ENCODE measurements at places on chromosomes 7 and 10.

DNA sequence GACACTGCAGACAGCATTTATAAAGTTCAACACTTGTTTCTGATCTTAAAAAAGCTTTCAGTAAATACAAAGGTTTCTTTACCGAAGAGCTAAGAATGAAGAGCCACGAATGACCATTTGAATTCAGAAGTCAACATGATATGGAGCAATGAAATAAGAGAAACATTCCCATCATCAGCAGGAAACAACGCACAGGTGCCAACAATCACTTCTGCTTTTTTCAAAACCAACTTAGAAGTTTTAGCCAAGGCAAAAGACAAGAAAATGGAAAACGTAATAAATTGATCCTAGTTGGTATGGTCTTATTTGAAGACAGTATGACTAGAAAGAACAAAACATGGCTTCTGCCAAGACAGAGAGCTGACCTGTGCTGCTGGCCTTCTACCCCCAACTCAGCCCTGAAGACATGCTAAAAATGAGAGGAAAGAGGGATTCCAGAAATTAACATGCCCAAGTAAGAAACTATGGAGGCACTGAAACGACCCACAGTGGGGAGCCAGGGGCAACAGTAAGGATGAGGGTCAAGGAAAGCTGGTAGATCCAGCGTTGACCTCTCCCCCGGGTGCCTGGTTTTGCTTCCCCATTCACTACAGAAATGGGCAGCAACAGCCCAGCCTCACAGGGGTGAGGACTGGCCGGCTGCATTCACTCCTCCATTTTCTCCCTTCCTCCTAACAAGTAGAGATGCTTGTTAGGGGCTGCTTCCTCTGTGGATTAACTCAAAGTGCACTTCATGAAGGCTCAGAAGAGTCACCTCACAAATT, 30.1 kb downstream of the VPS41 start:
- no peak for DNase-seq

DNA sequence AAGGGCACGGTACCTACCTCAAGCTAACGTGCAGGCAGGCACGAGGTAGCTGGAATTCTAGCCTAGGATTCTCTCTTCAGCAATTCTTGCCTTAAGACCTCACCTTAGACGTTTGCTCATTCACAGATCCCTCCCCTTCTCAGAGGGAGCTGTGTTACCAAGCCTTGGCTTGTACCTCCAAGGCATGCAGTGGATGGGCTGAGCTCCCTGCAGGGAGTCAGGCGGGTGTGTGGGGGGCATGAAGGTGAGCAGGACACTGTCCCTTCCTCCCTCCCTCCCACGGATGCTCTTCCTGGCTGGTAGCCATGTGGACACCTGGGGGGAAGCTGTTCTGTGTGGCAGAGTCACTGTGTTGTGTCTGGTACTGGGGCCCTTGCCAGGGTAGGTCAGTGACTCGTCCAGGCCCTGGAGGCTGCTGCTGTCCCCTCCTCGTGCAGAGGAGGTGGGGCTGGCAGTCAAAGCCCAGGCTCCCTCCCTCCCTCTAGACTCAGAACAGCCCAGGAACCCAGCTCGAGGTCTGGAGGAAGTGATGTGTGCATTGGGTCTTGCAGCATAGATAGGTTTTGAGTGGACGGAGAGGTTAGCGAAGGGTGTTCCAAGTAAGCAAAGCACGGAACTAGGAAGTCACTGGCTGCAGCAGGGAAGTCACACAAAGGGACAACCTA, 222.2 kb upstream of the SH2B2 start:
- no peak for DNase-seq

DNA sequence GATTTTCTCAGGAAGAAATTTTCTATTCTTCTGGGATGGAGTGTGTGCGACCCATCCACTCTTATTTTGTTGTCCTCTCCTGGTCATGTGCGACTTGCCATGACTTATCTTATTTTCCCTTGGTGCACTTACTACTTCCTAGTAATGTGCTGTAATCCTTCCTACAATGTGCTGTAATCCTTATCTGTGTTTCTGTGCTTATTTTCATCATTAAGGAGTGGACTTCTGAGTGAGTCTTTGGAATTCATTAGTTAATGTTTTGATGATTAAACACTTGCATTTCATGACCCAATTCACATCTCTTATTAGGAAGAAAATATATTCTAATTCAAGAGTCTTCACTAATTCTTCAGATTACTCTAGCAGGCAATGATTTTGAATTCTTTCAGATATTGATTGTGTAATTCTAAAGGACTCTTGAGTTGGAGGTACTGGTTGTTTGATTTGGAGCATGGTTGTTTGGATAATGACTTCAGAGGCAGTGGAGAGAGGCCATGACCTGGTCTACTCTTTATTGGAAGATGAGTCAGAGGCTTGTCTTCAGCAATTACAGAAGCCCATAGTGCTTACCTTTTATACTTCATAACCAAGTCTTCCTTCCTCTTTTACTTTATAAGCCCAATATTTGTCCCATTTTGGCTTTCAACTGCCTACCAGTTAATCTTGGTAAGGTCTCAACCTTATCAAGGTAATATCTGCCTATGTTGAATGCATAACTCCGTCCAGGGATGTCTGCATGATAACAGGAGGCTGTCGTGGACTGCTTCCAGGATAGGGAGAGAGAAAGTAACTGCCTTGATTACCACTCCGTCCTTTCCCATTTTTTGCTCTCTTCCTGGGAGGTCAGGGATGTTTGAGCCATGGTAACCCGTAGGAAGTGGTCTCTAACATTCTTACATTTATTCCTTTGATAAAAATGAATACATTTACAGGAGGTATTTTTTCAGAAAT, 278.3 kb upstream of the SP8 start:
- DNase-seq, result no peak

DNA sequence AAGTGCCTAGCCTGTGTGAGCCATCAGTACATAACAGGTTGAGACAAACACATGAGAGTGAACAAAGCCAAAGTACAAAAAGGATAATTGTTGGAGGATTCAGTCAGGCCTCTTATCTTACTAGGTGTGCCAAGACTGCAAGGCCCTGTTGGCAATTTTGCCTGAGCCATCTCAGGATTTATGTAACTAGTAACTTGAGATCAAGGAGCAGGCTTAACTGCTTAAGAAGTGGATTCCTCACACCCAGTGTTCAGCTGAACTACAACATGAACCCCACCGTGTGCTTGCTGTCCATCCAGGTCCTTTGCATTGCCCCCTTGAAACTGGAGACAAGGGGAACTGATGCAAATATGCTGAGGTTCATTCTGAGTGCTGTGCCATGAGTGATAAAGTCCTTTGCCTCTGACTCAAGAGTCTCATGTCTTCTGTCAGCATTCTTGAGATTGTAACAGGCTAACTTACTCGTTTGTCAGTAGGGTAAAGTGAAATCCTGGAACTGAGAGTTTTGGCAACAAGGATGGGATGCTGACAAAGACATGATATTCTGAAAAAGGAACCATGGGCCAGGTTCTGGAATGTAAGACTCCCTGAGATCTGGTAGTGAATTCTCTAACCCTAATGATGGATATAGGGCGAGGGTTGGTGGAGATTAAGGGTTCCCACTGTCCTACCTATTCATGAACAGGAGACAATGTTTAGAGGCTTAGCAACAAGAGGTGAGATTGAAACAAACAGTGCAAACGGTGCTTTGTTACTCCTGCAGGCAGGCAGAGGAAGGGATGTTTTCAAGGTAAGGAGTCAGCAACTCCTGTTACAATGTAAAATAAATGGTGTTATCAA, 44.1 kb upstream of the GATAD1 start:
- no peak for DNase-seq

DNA sequence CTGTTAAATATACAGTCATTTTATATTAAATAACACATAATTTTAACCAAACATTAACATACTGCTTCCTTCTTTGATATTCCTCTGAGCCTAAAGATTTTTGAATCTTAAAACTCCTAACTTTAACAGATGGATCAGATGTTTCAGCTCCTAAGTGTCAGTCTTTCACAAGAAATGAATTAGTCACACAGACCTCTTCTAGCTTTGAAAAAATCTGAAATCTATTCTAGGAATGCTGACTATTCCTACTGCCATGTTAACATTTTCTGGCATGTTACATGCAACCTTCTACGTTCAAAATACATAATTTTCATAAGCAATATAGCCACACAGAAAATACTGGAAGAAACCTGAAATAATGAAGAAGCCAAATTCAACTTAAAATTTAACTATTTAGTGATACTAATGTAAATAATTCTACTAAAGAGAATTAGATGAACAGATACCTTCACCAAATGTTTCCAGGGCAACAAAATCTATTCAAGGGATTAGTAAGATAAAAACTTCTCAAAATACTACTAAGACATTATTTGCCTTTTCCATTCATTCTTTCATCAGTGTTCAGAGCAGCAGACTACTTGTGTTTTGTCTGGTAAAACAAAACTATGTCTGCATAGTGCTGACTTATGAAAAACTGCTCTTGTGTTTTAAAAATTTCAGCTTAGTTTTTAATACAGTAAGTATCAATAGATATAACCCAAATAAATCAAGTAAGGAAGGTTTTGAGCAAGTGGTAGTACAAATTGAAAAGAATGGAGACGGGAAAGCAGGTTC, 9.2 kb downstream of the JMJD1C start:
- DNase-seq, result no peak

DNA sequence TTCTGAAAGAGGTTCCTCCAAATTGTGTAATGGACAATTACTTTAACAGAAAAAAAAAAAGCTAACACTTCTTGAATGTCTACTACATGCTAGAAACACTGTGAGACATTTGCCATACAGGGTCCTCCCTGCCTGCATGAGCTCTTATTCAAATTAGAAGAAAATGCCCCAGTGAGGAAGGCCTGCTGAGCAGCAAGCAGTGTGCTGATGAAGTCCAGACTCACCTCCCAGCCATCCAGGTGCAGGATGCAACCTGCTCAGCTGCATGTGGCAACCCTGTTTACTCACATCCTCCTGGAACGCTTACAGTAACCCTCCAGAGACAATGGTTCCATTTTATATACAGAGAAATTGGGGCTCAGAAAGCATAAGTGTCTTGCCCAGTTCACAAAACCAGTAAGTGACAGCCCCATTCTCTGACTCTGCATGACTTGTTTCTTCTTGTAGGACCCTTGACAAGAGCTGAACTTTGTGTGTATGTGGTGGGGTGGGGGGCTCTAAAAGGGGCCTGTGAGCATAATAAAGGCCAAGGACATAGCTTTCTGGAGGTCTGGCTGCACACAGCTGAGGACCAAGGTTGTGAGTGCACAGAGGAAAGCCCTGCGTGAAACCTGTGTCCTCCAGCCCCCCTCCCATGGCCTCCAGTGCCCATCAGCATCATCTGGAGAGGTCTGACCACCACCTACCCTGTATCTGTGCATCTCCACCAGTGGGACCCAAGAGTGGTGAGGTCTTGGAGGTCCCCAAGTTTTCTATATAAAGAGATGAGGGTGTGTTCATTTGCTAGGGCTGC, 387.8 kb downstream of the GRID1 start:
- DNase-seq, result no peak

DNA sequence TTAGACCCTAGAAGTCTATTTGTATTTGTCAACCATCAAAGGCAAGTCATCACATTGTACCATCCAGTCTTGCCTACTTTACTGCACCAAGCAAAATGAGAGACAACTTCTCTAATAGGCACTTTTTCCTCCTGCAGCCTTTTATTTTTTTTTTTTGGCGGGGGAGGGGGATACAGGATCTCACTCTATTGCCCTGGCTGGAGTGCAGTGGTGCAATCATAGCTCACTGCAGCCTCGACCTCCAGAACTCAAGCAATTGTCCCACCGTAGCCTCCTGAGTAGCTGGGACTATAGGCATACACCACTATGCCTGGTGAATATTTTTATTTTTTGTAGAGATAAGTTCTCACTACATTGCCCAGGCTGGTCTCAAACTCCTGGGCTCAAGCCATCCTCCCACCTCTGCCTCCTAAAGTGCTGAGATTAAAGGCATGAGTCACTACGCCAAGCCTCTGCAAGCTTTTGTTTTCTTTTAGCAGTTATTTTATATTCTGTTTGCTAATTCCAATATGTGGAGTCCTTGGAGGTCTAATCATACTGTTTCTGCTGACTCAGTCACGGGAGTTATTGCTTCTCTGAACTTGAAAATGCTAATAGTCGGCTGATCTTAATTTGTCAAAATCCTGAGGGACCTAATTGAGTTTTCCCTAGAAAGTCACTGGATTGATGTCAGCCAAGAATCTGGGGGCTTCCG, 14.2 kb downstream of the KPNA7 start:
- DNase-seq, result no peak

DNA sequence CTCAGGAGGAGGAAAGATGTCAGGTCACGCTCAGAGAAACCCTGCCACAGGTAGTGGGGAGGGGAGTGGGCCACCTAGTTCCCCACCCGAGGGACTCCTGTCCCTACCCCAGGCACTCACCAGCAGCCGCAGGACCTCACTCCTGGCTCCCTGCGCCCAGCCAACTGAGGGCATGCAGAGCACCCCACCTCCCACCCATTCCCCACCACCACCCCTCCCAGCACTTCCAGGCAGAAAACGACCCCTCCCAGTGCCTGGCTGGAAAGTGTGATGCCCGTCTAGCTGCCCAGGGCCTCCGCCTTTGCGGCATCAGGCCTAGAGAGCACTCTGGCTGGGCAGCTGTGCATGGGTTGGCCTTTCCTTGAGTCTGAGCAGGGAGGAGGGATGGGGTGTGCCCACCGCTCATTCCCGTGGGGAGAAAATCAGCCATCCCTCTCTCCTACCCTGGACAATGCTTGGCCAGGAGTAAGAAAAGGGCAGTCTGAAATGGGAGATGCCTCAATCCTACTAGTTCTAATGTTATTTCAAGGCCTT, 1.3 kb downstream of the C10orf105 start:
- no peak for DNase-seq

DNA sequence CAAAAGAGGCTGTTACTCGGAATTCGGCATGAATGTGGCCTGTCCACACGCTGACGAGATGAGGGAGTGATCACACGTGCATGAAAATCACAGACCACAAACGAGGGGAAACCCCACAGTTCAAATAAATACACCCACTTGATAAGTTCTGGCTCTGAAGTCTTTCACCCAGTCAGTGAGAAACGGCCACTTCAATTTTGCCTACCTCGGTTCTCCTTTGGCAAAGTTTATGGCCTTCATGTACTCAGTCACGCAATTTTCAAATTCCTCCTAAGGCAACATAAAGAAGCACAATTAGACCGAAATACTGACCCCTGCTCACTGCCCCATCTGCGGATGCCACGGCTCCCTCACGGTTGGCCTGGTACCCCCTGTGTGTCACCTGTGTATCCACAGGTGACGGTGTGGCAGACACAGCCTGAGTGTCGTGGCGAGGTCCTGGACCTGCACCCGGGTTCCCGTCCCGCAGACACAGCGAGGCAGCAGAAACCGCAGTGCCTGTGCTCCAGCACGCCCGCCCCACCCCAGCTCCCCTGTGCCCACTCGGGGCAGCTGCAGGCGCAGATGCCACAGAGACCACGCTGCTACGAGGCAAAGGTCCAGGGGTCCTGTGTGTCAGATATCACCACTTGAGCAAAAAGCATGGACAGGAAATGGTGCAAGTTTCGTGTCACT, 1.4 kb downstream of the CFAP46 start:
- DNase-seq, result no peak

- DNase-seq, result no peak
Observed at GRCh38 chr7:18895456-18895855, 222.0 kb downstream of the TWIST1 start.

DNA sequence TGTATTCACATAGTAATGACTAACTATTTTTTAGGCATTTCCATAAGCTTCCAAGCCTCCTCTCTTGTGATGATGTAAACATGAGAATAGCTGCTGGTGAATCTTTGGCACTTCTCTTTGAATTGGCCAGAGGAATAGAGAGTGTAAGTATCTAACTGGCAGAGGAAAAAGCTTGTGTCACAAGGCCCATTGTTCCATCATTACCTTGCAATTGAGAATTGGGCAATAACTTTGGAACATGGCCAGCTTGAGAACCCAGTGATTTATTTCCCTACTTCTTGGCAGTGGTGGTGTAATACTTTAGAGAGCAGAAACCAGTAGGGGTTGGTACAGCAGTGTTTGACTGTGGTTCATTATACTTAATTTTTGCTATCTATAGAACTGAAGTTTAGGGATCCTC, 12.0 kb downstream of the IFRD1 start:
- DNase-seq, result no peak
